ENCODE measurements at places on chromosomes 1 and 21. TPM values are rescaled to one million over a fixed set of nuclear protein-coding genes. Genes with fewer than 3 reads are reported as not detected.

PARS2 gene
- 4.8 TPM for total RNA-seq

- H3K4me1 ChIP-seq, result no peaks in the 10 kb centered on the region
- no peak overlapping the region for H3K4me3 ChIP-seq
- no peaks in the 10 kb centered on the region for H3K27me3 ChIP-seq
- H3K36me3 ChIP-seq, result no peaks in the 10 kb centered on the region
- H3K27ac ChIP-seq, result no peak overlapping the region
Measured at GRCh38 chr1:233064988-233065387, 114.6 kb downstream of the NTPCR start.

VSIG8 gene
- not detected for total RNA-seq

PTPN7 gene
- total RNA-seq, result 0.58 TPM

PEAR1 gene
- 8.5 TPM for total RNA-seq

GRCh38 chr1:75723989-75724471 lies 479 bp upstream of the ACADM start:
- peak; percentile 69 for DNase-seq
- H3K36me3 ChIP-seq, result no peaks in the 10 kb centered on the region
- H3K4me1 ChIP-seq, result peaks cover 9% of the 10 kb centered on the region
- H3K4me3 ChIP-seq, result peak overlapping the region; percentile 89
- H3K27me3 ChIP-seq, result no peaks in the 10 kb centered on the region

GRCh38 chr1:25677193-25677773 lies 60.7 kb downstream of the MAN1C1 start:
- DNase-seq, result no peak
- no peak overlapping the region for H3K4me3 ChIP-seq
- peaks cover 7% of the 10 kb centered on the region for H3K4me1 ChIP-seq
- no peak overlapping the region for H3K27ac ChIP-seq
- H3K27me3 ChIP-seq, result peaks cover 16% of the 10 kb centered on the region

- no peak overlapping the region for H3K4me3 ChIP-seq
- H3K27ac ChIP-seq, result no peak overlapping the region
- peak; percentile 23 for DNase-seq
- no peaks in the 10 kb centered on the region for H3K4me1 ChIP-seq
- peaks cover 50% of the 10 kb centered on the region for H3K27me3 ChIP-seq
Measured at GRCh38 chr1:46547481-46548383, 3.7 kb downstream of the KNCN start.

All from astrocyte (in vitro differentiated cells and primary cell).